ENCODE measurements at places on chromosomes 7 and 10. TPM values are rescaled to one million over a fixed set of nuclear protein-coding genes. Genes with fewer than 3 reads are reported as not detected.

DNA sequence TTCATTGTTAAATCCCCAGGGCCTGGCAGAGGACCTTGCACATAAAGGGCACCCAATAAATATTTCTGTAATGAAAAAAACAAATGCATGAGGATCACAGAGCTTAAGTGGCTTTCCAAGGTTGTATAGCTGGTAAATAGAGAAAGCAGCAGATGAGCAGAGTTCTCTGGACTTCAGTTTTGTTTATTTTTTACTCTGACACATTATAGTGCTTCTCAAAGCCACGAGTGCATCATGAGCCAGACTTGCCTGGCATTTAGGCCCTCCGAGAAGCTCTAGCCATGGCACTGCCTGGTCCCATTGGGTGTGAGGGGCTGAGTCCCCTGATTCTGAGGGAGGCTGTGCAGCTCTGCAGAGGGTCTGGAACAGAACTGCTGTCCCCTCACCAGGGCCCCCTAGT lies 87.2 kb upstream of the ZNF32 start:
- no peak for ATAC-seq

MARCHF5 gene
- 12.9 TPM for total RNA-seq

FBXW4 gene
- 102 TPM for total RNA-seq

DNA sequence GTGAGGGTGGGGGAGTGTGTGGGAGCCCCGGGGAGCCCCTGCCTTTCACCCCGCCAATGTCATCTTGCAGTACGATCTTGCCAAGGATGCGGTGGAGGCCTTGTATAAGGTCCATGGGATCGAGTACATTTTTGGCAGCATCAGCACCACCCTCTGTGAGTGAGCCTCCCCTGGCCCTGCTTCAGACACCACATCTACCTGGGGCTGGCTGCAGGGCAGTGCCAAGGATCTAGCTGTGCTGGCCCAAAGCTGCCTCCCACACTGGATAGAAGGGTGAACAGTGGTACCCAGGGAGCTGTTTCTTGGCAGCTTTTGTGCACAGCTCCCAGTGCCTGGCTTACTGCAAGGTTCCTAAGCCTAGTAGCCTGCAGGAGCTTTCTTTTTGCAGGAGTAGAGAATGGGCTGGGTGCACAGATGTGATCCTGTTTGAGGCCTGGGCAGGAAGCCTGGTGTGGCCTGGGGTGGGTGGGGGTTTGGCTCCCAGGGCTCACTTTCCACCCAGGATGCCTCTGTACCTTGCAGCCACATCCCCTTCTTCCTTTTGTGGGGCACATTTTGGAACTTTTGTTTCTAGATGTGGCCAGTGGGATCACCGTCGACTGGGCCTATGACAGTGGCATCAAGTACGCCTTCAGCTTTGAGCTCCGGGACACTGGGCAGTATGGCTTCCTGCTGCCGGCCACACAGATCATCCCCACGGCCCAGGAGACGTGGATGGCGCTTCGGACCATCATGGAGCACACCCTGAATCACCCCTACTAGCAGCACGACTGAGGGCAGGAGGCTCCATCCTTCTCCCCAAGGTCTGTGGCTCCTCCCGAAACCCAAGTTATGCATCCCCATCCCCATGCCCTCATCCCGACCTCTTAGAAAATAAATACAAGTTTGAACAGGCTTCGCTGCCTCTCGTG lies 12.2 kb upstream of the CPA1 start:
- no peak for ATAC-seq

SCIN gene
- total RNA-seq, result 2.2 TPM

FAM24B gene
- not detected for total RNA-seq

DYNC1I1 gene
- total RNA-seq, result 13.5 TPM

MRC1 gene
- total RNA-seq, result 86.6 TPM

NXPH1 gene
- not detected for total RNA-seq

GRCh38 chr7:78514634-78515033 lies 716.1 kb downstream of the PHTF2 start:
- ATAC-seq, result no peak

DNA sequence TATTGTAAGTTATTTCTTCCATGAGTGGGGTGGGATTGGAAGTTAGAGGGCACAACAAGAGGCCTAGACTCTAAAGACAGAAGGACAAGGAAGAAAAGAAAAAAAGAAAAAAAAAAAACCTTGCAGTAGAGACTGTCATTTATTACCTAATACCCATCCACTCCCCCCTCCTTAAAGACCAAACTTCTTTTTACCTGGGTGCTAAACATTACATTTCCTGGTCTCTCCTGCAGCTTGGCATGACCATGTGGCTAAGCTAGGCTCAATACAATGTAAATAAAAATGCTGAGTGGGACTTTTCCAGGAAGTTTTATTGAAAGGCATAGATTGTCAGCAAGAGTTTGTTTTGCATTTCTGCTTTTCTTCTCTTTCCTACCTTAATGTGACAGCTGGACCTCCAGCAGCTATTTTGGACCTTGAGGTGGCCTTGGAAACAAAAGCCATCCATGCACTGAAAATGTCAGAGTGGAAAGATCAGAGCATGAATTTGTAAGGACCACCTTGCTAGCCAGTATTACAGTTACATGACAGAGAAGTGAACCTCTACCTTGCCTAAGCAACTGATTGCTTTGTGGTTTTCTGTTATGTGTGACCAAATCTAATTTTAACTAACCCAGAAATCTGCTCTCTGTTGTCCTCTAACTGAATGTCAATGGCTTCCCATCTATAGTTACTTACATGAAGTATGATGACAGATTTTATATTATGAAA lies 81.3 kb upstream of the SFMBT2 start:
- no peak for ATAC-seq

- ATAC-seq, result no peak
Measured at GRCh38 chr10:131814567-131815265, 86.1 kb upstream of the PPP2R2D start.

TDRD1 gene
- total RNA-seq, result 0.42 TPM

CLDN4 gene
- total RNA-seq, result 0.66 TPM

GRCh38 chr10:124592736-124593430 lies 131.3 kb downstream of the LHPP start:
- no peak for ATAC-seq

ARMC3 gene
- total RNA-seq, result not detected

DNA sequence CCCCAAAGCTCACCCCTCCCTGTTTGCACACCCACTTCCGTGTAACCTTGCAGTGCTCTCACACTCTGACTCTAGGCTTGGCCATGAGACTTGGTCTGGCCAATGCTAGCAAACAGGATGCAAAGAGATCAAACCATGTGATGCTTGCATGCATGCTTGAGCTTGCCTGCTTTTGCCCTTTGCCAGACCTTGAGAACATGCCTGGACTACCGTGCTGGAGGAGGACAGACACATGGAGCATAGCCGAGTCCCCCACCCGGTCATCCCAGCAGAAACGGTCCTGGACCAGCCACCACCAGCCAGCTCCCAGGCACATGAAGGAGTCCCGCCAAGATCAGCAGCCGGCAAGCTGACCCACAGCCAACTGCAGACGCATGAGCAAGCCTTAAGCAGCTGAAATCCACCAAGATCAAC lies 23.4 kb downstream of the PYROXD2 start:
- peak; percentile 67 for ATAC-seq

DNA sequence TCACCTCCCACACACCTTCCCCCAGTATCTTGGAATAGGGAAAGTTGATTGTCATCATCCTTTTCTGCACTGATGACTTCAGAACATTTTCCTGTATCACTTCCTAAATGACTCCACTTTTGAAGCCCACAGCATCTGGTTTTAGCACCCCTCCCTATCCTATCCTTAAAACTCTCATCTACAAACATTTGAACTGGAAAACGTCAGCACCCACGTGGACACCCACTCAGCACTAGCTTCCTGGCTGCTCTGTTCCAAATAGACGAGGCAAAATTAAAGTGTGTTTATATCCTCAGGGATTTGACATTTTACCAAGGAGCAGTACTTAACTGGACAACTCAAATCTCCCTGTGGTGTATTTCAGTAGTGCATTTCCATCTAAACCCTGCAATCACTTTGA lies 73.9 kb downstream of the REEP3 start:
- ATAC-seq, result no peak

DNA sequence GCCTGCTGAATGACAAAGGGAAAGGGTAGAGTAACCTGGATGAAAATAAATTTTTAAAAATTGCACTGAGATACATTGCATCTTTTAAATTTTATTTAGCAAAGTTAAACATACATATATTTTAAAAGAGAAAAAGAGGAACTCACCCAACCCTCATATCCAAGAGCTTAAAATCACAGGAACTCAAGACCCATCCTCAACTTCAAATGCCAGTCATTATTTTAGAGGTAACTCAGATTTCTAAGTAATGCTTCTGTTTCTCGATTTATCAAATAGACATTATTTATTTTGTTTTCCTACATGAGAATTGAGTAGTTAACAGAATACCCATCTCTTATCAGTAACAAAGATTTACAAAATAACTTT lies 32.4 kb upstream of the KMT2E start:
- no peak for ATAC-seq

DNA sequence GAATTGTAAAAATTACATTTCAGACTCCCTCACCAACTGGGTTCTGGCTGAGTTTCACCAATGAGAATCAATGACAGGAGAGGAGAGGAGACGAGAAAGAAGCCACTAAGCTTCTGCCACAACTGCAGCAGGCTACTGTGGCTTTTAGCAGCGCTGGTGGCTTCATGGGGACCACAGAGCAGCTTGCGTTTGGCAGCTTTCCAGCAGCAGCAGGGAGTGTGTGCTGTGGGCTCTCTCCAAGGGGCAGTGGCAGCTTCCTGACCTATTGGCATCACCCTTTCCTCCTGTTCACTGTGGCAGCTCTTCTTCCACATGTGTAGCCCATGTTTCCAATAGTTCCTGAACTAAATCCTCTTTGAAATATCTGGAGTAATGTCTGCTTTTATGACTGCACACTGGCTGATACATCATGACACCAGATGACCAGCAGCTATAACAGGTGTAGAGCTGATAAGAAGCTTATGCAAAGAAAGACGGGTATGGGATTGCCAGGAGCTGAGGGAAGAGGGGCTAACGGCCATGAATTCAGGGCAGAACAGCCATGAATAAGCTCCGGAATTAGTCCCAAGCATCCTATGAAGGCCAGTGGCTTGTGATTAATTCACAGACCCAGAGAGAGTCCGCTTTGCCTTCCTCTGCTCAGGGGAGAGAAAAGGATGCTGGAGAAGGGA lies 46.8 kb downstream of the KCNH2 start:
- ATAC-seq, result no peak

- no peak for ATAC-seq
Measured at GRCh38 chr7:116495736-116496135, 3.8 kb upstream of the CAV2 start.

All from gastroesophageal sphincter (tissue), 4 donors.